Activated CD8-positive, alpha-beta memory T cell treated with anti-CD3 and anti-CD28 coated beads for 1 hour (primary cell): ENCODE measurements at places on chromosomes 4 and X.

DNA sequence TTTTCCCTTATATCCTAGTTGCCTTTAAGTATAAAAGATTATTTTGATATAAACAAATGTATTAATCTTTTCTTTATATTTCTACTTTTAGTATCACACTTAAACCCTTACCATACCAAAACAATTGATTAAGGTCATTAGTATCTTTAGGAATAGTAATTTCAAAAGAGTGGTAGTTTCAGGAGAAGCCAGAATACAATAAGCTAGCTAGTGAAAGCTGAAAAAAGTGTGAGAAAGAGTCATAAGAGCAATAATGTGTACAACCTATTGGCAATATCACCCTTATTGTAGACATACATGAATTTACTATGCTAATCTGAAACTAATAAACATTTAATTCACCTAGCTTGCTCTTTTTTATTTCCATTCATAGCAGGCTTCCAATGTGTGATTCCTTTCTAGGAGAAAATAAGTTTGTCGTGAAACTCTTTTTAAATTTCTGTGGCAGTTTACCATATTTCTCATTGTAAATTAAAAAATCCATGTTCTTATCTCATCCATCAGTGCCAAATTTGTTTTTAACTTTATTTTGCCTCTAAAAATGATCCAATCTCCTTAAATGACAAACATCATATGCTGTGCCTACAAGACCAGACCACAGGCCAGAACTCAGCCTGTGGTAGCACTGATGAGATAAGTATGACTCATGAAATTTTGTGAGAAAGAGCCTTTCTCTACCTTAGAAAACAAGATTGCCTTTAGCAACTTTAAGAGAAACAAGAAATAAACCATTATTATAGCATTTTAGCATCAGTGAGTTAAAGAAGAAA, 8.1 kb downstream of the NEK1 start:
- DNase-seq, result no peak

GRCh38 chr4:31741326-31741725, 1021.2 kb downstream of the PCDH7 start:
- DNase-seq, result no peak

DNA sequence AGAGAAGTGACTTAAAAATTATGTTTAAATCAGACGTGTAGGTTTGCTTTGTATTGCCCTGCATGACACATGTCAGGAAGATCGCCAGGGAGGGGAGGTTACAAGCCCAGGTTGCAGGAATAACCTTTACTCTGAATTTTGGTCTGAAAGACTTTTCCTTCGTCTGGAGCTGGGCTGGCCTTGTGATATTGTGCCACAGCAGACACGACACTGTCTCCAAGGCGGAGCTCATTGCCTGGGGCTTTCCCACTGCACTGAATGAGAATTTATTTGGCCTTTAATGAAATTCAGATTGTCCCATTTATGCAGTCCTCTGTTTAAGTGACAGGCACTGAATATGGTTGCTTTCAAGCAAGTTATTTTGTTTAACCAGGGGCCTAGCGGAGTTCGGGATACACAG, 45.1 kb downstream of the RHOH start:
- no peak for DNase-seq

DNA sequence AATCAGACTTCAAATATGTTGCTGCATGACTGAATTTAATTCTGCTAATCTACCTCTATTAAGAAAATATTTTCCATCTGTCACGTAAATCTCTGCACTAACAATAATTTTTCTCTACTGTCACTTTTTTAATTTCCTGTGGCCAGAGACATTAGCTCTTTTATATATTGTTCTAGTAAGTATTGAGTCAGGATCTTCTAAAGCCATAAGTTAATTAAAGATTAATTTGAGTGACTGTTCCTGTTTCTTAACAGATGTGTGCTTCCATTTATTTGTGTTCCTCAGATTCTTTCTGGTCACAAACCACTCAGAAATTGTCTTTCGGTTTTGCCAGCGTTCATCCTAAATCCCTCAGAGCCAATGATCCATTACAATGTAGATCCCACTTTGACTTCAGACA, 2.4 kb upstream of the SMR3B start:
- no peak for DNase-seq

GRCh38 chr4:177964693-177965168, 522.5 kb upstream of the AGA start:
- DNase-seq, result no peak

- no peak for DNase-seq
Measured at GRCh38 chr4:184375027-184375426, 99.3 kb downstream of the IRF2 start.

- no peak for DNase-seq
Measured at GRCh38 chr4:69239557-69240168, 25.1 kb upstream of the UGT2B11 start.

- no peak for DNase-seq
Measured at GRCh38 chrX:31670245-31670644, 598.4 kb upstream of the FTHL17 start.

DNA sequence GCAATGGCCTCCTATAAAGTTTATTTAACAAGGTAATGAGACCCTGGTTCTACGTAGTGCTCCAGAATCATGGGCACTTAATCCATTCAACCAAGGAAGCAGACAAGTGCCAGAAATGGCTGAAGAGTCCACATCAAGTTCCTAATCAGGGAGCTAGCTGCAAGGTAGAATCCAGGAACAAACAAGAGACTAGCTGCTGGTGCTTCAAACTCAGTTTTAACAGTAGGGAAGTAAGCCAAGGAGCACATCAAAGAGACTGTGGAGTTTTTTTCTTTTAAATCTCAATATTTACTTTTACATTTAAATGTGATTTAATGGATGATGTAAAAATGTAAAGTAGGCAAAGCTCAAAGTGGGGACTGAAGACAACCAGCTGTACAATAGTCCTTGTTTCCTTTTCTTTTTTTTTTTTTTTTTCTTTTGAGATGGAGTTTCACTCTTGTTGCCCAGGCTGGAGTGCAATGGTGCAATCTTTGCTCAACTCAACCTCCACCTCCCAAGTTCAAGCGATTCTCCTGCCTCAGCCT, 630.4 kb downstream of the CCSER1 start:
- DNase-seq, result no peak

GRCh38 chr4:80592950-80593349, 257.4 kb downstream of the CFAP299 start:
- DNase-seq, result no peak

DNA sequence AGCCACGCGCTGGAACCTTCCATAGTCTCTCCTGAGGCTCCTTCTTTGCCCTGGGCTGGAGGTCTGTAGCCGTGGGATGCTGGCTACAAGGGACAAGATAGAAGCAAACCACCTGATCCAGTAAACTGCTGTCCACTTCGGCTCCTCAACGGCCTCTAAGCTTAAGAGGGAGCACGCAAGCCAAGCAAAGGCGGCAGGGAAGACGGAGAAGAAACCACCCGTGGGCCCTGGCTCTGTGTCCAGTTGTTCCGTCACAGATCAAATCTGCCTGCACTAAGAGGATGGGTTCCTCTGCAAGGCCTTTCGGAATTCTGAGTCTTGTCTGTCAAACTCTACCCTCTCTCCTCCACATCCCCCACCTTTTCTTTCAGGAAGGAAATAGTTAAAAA, 401 bp upstream of the EDNRA start:
- no peak for DNase-seq

- DNase-seq, result no peak
Measured at GRCh38 chr4:38014421-38014852, 54.2 kb downstream of the PTTG2 start.

DNA sequence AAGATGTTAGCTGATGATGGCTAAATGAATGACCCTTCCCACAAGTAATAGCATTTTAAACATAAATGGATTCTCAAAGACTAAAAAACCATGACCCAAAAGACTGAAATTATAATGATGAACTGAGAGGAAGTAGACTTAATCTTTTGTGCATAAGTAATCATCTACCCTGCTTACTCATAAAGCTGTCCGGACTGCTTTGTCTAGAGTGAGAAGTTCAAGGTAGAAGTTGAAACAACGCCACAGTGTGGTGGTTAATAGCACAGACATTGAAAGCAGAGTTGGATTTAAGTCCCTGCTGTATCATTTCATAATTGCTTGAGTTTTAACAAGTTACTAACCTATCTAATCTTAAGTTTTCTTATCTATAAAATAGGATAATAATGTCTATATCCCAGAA, 346.6 kb downstream of the CENPC start:
- no peak for DNase-seq

DNA sequence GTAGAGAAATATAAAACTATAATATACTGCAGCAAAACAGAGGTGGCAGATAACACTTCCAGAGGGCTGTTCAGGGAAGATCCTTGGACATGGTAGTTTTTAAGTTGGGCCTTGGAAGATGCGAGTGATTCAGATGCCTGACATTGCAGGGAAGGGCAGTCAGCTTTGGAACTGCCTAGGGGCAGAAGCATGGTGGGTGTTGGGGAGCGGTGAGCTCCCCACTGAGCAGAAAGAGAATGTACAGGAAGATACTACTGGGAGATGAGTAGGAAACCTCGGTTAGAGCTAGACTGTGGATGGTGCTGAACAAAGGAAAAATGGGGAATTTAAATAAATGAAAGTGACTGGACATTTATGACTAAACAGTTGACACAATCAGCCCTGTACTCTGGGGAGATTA, 24.9 kb upstream of the SEC24B start:
- no peak for DNase-seq

GRCh38 chr4:24574236-24574635, 10.1 kb downstream of the DHX15 start:
- DNase-seq, result no peak

DNA sequence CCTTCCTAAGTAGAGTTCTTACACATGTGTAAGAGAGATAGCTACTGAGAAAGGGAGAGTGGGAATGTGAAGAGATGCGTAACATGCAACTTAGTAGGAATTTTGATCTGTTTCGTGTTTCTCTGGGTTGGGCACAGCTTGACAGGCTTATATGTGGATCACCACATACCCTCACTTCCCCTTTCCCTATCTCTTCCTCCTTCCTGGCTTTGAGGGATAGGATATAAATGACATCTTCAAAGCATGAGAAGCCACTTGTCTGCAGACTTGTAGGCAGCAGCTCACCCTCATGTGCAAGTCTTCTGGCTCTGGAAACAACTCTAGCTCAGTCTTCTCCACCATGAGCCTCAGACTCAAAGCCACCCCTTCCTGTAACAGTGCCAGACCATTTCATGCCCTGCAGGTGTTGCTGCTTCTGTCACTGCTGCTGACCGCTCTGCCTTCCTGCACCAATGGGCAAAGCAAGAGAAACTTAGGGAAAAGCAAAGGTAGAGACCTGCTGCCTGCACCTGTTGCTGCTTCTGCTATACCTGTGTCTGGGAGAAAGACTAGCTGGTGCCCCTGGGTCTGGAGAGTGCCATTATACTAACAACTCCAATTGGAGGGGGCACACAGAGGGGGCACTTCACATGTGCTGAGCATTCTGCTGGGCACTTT, 5.4 kb upstream of the PF4V1 start:
- no peak for DNase-seq

DNA sequence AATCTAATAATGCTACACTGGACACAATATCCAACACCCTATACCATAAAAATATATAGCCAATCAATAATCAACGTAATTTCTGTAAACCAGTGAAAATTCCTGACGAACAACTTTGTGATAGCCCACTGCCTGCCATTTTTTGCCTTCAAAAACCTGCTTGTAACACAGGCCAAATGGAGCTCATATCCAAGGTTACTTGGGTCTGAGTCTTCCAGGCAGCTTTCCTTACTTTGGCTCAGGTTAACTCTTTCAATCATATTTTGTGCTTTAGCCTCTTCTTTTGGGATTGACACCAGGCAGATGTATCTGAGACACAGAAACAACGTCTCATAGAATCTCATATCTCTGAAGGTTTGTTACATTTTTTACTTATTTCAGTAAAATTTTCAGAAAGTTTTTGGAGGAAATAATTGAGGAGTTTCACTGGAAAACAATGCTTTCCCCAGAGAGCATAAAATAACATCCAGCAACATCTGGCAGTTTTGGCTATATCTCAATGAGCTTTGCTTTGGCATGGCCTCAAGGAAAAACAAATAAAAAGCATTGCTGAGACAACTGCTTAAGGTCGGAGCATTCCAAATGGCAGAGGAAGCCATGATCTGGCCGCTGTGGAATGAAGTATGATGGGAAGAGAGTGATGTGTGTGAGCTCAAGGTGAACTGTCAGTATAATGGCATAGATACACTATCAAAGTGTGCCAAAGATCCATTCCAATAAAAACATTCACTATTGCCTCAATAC, 162.9 kb upstream of the SPIN4 start:
- no peak for DNase-seq

- DNase-seq, result no peak
Measured at GRCh38 chr4:88705805-88706492, 8.3 kb upstream of the NAP1L5 start.

- DNase-seq, result no peak
Measured at GRCh38 chrX:12115377-12115776, 22.9 kb upstream of the FRMPD4 start.

DNA sequence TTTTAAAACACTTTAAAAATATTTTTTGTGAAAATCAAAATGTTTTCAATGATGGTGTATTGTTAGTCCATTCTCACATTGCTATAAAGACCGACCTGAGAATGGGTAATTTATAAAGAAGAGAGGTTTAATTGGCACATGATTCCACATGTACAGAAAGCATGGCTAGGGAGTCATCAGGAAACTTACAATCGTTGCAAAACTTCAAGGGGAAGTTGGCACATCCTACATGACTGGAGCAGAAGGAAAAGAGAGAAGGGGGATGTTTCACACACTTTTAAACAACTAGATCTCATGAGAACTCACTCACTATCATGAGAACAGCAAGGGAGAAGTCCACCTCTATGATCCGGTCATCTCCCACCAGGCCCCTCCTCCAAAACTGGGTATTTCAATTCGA, 110.7 kb downstream of the TMEM47 start:
- no peak for DNase-seq

GRCh38 chr4:143281507-143282190, 55.0 kb upstream of the GAB1 start:
- no peak for DNase-seq

DNA sequence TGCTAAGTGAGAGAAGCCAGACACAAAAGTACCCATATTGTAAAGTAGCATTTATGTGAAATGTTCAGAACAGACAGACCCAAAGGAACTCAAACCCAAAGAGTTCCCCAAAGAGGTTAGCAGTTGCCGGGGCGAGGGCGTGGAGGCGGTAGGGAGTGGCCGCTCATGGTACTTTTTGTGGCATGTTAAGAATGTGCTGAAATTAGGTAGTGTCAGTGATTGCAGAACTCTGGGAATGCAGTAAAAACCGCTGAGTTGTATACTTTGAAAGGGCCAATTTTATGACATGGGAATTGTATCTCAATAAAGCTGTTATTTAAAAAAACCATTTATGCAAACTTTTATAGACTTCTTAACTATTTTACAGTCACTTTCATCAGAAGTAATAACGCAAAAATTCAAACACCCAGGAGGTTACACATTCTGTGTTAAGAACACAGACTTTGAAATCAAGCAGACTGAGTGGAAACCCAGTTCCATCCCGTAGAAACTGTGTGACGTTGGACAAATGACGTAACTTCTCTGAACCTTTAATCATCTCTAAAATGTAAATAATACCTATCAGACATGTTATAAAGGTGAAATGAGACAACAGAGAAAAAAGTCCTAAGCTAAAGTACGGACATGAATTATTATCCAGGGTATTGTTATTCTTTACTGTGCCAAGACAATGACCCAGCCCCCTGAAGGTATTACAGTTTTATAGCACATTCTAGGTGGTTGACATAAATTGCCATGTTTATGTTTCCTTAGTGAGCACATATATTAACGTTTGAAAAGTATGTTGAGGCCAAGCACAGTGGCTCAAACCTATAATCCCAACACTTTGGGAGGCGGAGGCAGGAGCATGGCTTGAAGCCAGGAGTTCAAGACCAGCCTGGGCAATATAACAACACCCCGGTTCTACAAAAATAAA, 19.7 kb downstream of the ZFP42 start:
- no peak for DNase-seq

GRCh38 chr4:131288441-131288840, 1860.7 kb upstream of the PCDH10 start:
- DNase-seq, result no peak
